GM12865 (cell line): ENCODE measurements at places on chromosomes 12 and 14.

DNA sequence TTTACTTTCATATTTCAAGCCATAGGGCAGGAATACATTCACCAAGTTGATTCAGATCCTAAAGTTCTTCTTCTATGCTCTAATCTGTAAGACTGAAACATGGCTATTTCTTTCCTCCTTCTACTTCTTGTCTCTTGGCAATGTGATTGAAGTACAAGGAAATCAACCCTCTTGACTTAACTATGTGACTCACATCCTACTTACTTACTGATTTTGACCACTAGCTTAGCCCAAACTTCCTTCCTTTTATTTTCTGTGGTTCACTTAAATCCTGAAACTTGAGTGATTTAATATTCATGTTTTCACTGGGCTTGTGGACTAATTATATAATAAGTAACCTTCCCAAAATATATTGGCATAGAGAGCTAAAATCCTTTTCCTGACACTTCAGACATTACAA, 111.2 kb upstream of the NOVA1 start:
- DNase-seq = no peak

- DNase-seq = no peak
Measured at GRCh38 chr14:31692376-31692781, 131.2 kb downstream of the NUBPL start.

DNA sequence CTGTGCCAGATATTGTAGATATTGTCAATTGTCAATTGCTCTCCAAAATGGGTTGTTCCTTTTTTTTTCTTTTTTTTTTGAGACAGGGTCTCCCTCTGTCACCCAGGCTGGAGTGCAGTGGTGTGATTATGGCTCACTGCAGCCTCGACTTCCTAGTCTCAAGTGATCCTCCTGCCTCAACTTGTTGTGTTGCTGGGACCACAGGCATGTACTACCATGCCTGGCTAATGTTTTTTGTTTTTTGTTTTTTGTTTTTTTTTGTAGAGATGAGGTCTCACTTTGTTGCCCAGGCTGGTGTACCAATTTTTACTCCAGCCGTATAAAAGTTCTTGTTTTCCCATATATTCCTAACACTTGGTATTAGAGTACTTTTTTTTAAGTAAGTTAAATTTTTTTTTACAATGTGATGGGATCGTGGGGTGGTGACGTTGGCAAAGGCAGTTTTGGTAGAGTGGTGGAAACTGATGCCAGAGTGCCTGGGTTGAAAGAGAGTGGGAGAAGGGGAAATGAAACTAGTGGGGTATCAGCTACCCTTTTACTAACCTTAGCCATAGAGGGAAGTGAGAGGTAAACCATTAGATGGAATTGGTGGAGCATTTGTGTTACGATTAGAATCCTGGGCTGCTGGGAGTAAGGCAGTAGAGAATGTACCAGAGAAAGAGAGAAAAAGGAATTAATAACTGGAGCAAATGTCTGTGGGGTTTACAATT, 33.0 kb upstream of the CFAP54 start:
- DNase-seq = peak; percentile 51

DNA sequence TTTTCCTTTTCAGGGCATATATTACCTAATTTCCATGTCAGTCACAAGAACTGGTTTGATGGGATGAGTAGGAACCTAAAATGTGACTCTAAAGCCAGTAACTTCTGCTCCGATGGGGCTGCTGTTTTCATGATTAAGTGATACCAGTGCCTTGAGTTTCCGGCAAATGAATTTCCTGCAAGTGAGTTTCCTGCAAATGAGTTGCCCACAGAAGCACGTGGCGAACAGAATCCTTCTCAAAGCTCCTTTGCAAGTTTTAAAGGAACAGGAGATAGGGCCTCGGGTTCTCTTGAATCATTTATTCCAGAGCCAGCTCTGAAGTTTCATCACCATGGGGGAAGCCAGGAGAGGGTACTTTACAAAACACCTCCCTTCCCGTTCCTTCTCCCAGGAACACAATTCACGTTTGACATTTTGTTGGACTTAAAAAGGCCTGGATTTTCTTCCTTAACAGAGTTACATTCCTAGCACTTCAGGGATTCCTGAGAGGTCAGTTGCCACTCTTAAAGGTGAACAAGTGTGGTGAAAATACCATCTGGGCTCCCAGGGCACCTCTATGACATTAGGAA, 2.2 kb upstream of the PPTC7 start:
- no peak for DNase-seq

GRCh38 chr12:6285063-6285477, 25.4 kb upstream of the PLEKHG6 start:
- peak; percentile 64 for DNase-seq

DNA sequence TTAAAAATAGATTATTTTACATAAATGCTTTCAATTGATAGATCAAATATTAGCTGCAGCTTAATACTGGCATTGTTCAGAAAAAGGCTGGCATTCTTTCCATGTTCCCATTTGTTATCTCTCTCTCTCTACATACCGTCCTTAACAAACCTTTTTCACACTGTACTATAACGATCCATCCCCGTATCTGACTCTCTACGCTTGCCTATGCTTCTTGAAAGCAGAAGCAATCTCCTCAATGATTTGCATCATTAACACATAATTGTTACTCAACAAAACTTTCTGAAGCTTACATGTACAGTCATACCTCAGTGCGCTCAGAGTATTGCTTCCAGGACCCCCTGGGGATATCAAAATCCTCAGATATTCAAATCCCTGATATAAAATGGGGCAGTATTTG, 89.7 kb downstream of the TMTC1 start:
- no peak for DNase-seq

- DNase-seq = no peak
Measured at GRCh38 chr12:121953695-121954094, 35.3 kb downstream of the CFAP251 start.

DNA sequence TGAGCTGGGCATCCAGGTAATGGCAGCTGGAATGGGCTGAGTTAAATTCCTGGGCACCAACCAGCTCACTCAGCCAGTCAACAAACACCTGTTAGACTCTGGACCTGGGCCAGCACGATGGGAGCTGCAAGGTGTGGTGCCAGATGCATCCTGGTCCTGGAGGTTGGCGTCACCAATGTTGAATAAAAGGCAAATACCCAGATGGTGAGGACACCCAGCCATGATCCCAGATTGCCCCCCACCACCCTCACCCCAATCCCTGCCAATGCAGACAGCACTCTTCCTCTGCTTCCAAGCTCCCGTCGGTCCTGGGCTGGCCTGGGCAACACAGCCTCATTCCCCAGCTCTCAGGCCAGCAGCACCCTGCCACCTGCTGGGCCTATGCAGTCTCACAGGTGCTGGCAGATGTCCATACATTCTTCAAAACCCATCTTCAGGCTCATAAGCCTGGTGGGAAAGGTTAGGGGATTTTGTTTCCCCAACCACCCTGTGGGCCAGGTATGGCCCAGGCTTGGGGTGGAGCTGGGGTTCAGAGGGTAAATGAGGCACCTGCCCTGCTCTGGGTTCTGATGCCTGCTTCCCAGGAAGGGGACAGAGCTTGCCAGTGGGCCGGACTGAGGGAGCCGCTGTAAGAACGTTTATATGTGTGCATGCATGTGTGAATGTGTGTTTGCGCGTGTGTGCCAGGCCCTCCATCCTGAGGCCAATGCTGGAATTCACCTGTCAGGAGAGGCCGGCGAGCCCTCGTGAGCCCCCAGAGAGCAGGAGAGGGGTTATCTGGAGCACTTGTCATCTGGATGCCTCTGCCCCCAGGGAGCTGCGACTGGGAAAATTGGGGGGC, 58.0 kb downstream of the LGMN start:
- DNase-seq = peak; percentile 66

DNA sequence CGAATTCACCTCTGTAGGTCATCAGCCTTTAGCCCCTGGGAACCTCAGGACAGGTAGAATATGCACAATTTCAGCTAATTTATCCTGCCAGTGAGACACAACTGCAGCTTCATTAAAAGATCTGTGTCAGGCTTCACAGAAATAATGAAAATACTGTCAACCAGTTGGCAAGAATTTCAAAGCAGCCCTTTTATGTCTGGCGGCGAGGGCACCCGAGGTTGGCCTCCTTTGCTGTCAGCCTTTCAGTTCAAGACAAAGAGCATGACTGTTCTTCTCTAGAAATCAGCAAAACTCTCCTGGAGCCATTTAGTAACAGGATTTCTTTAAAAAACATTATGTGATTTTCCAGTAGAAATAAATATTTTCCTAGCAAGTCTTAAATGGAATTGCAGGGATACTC, 75.9 kb downstream of the BBS10 start:
- no peak for DNase-seq

DNA sequence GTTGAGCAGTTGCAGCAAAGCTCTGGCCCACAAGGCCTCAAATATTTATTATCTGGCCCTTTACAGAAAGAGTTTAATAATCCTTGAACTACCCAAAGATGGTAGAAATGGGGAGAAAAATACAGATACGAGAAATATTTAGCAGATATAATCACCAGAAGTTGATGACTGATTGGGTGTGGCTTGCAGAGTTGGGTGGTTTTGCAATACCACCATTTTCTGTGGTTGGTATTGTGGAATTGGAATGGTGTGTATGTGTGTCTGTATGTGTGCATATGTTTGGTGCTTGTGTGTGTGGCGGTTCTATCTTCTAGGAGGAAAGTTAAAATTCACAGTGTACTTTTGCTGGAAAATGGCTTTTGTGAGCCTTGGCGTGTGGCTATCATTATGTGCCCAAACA, 85.4 kb upstream of the MANSC4 start:
- no peak for DNase-seq

- peak; percentile 71 for DNase-seq
Measured at GRCh38 chr12:48956279-48957140, 777 bp downstream of the ARF3 start.

DNA sequence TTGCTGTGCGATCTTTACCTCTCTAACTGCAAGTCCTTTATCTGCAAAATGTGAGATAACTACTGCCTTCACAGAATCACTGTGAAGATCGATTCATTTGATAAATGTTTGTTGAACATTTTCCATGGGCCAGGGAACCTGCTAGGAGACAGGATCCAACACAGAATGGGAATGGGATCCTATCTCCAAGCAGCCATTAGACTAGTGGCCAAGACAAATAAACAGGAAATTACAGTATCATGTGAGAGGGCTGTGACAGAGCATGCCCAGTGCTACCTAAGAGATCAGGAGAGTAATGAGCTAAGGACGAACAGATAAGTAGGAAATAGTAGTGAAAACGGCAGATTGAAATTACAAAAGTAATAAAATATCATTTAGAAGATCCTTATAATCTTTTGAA, 105.7 kb downstream of the GRIN2B start:
- no peak for DNase-seq

GRCh38 chr14:101072531-101072930, 169.0 kb upstream of the RTL1 start:
- no peak for DNase-seq

GRCh38 chr12:8127138-8127537, 3.7 kb downstream of the CLEC4A start:
- DNase-seq = no peak

- no peak for DNase-seq
Measured at GRCh38 chr12:120078868-120079267, 37.7 kb downstream of the RAB35 start.

DNA sequence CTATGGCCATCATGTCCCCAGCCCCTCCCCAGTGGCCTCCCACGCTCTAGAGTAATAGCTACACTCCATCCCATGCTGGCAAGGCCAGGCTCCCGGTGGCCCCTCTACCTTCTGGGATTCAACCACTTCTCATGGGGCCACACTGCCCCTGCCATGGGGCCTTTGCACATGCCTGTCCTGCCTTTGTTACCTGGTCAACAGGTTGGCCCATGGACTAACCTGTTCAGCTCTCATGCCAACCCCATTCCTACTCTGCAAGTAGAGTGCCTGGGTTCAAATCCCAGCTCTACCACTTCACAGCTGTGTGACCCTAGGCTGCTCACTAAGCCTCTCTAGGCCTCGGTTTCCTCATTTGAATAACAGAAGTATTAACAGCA, 98.5 kb downstream of the RFLNA start:
- no peak for DNase-seq

DNA sequence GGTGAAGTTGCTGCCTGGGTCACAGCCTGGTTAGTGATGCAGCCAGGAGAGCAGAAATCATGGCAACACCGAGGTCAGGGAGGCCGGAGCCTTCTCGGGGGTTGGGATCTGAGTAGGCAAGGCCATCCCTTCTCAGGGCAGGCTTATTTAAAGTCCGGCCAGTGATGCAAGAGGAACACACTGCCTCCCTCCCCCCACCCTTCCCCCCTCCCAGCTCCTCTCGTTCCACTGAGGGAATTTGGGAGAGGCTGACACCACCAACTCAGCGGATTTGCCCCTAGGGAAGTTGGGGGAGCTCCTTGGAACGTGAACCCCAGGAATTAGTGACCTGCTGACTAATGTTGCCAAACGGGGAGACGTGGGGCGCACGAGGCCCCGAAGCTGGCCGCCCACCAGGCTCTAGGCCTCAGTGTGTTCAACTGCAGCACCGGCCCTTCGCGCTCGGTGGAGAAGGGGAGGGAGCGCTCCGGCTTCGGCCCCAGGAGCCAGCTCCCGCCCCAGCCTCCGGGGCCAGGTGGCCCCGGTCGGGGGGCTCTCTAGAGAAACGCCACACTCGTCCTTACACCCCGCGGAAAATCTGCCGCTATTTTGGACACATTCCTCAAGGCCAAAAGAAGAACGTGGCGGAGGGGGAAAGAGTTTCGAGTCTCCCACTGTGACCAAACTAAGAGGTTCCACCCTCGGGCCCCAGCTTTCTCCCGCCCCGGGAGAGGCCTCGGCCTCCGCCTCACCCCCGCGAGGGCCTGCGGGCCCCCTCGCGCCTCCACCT, 1.6 kb downstream of the CTDSP2 start:
- peak; percentile 56 for DNase-seq

- no peak for DNase-seq
Measured at GRCh38 chr12:81723361-81723760, 35.8 kb downstream of the PPFIA2 start.

DNA sequence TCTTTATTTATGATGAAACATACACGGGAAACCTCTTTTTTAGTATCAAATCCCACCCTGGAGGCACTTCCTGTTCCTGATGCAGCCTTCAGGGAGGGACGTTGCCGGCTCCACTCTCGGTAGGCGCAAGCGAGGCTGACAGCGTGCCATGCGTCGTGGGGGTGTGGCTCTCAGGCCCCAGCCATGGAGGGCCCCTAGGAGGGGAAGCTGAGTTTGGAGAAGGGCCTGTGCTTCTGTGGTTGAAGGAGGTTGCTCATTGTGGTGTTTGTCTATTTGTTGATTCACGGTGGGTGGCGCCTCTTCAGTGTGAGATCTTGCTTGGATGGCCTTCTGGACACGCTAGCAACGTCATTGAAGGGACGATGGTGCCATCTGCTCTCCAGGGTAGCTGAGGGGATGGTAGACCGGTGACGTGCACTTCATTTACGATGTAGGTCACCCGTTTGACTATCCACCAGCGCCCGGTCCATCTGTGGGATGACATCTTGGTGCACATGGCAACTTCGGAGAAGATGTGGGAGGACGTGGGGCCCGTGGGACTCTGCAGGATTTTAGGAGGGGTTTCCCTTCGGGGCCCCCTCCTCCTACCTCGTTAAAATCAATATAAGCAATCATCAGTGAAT, 126.3 kb upstream of the RTL1 start:
- DNase-seq = no peak
